ENCODE measurements at places on chromosomes 5 and 9.

DNA sequence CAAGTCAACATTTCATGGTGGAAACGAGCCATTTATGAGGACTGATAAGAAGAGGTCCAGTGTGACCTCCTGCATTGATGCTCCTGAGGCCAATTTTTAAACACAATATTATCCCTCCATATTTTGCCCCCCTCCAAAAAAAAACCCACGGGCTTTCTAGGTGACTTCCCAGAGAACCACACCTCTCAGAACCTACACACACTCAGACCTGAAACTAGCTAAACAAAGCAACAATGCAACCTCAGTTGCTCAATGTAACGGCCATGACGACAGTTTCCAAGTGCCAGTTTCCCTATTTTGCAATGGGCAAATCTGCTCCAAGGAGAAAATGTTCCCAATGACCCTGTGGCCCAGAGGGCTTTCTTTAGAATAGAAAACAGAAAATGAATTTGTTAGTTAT, 3.5 kb downstream of the NRG2 start:
- no peak for DNase-seq

- DNase-seq = no peak
Measured at GRCh38 chr9:14645648-14646047, 47.6 kb downstream of the ZDHHC21 start.

- no peak for DNase-seq
Measured at GRCh38 chr9:110876929-110877328, 161.3 kb downstream of the LPAR1 start.

- DNase-seq = no peak
Measured at GRCh38 chr9:4622016-4622415, 40.1 kb upstream of the PLPP6 start.

DNA sequence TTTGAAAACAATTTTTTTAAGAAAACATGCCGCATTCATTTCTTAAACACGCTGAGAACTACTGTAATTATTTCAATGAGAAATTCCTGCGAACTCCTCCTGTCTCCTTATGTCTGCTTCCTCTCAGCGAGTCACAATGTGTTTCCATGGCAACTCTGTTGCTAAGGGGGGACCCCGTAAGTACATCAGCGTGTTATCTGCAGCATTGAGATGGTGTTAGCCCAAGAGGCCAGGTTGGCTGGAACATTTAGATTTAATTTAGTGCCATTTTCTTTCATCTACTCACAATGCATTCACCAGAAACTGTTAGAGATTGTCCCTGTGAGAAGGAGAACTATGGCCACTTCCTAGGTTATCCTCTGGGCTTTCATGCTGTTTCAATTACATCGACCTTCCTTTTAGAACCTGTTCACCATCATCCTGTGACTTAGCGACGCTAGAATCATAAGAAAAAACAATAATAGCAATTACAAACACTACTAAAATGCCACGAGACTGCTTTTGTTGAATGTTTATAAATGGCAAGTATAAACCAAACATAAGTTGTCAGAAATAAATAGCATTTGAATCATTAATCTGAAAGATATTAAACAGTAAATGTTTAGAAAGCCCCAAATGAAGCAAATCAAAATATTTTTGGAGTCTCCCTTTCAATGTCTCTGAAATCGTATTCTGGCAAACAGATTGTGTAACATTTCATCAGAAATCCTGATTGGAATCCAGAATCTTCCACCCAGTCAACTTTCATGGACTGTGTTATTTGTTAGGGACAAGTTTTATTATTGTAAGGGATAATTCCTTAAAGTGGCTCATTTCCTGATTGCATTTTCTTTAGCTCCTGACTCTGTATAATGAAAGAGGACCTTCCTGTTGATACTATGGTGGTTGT, 39.7 kb upstream of the SHC3 start:
- no peak for DNase-seq

GRCh38 chr5:10839916-10840599, 79.0 kb upstream of the DAP start:
- DNase-seq = no peak

DNA sequence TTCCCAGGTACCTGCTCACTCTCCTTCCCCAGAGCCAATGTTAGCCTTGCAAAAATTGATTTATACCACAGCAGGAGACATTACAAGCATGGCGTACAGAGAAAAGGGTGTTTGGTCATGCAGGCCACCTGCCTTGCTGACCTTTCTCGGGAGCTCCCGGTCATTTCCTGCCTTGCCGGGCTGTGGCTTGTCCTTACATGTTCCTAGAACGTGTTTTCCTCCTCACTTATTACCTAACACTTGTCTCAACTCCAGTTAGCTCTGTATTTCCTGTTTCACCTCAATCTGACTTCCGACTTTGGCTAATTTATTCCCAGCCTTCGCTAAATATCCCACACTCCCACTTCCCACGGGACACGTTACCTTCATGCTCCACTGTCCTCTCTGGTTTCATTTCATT, 282.5 kb downstream of the ICE1 start:
- no peak for DNase-seq

GRCh38 chr9:35452481-35452880, 37.4 kb upstream of the RUSC2 start:
- no peak for DNase-seq

GRCh38 chr9:91340395-91340967, 21.2 kb downstream of the AUH start:
- DNase-seq = no peak

- no peak for DNase-seq
Measured at GRCh38 chr5:83955916-83956315, 235.3 kb upstream of the HAPLN1 start.

DNA sequence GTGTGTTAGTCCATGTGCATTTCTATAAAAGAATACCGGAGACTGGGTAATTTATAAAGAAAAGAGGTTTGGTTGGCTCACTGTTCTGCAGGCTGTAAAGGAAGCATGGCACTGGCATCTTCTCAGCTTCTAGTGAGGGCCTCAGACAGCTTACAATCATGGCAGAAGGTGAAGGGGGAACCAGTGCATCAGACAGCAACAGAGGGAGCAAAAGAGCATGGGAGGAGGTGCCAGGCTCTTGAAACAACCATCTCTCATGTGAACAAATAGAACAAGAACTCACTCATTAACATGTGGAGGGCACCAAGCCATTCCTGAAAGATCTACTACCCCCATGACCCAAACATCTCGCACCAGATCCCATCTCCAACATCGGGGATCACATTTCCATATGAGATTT, 89.2 kb upstream of the IL33 start:
- no peak for DNase-seq

DNA sequence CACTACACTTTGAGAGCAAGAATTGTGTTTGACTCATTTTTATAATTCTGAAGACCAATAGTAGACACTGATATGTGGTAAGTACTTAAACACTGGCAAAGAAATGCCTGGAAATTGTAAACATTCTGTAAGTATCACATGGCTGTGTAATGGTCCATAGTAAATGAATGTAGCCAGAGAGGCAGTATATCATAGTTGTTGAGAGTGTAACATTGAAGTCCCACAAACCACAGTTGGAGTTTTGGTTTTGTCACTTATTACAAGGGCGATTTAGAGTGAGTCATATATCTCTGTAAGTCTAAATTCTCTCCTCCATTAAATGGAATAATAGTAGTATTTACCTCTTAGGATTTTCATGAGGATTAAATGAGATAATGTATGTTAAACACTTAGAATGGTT, 181.1 kb upstream of the MEF2C start:
- no peak for DNase-seq

DNA sequence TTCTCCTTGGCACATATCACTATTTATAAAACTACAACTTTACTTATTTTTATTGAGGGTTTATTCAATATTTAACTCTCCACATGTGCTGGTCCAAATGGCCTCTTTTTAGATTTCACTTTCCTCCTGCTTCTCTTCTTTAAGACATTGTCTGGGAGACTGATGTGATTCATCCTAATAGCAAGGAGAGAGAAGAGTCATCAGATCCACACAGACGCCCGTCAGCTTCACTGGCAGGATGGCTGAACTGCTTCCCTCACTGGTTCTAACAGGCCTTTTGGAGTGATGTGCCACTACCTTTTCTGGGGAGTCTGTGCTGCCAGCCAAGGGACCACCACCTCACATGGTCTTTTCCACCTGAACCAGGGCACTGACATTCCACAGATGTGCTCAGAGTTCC, 16.5 kb upstream of the ROR2 start:
- DNase-seq = no peak

DNA sequence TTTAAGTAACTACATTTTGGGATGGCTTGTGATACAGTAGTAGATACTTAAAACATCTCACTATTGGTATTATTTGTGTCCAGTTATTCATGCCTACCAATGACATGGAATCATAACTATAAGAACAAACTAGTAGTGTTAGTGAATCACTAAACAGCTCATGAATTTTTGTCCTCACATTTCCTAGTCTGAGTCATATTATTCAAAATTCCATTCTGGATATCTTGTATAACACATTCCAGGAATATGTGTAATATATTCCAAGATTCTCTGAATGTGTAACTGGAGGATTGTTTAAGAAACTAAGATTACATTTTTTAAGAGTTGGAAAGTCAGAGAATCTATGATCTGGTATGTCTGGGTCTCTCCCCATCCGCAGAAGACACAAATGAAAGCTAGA, 565.3 kb upstream of the ZNF608 start:
- no peak for DNase-seq

DNA sequence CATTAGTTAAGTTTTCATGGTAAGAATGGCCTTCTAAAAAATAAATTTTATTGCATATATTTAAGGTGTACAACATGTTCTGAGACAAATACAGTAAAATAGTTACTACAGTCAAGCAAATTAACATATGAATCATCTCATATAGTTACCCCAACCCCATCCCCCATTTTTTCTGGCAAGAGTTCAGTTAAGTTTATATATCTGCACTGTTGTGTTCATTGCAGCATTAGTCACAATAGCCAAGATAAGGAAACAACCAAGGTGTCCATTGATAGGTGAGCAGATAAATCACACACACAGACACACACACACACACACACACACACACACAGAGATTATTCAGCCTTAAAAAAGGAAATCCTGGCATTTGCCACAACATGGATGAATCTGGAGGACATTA, 37.2 kb upstream of the OTULIN start:
- DNase-seq = no peak

DNA sequence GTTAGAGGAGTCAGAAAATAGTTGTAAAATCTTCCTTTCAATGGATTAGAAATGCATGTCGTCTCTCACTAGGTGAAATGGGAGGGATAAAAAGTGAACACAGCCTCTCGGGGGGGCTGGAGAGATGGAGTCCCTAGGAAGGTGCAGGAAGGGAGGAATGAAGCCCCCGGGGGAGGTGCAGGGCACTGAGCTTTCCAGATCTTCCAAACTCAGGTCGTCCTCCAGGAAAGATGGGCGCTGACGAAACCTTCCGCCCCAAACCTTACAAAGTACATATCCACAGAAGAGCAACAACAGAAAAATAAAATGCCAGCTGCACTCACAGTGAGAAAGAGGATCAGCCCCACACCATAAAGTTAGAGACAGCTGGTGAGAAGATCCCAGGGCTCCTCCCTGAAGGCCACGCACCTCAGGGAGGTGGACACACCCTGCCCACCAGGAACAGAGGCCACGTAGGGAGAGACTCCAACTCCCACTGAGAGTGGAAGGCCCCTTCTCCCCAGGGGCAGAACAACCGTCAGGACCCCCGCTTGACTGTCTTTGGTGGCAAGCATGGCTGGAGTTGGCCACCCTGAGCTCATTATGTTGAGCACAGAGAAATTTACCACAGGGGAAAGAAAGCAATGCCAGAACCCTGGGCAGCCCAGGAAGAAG, 174.3 kb downstream of the AUH start:
- no peak for DNase-seq

- DNase-seq = no peak
Measured at GRCh38 chr9:121735793-121736770, 84.6 kb downstream of the DAB2IP start.

- no peak for DNase-seq
Measured at GRCh38 chr5:62206150-62206829, 99.7 kb upstream of the KIF2A start.

DNA sequence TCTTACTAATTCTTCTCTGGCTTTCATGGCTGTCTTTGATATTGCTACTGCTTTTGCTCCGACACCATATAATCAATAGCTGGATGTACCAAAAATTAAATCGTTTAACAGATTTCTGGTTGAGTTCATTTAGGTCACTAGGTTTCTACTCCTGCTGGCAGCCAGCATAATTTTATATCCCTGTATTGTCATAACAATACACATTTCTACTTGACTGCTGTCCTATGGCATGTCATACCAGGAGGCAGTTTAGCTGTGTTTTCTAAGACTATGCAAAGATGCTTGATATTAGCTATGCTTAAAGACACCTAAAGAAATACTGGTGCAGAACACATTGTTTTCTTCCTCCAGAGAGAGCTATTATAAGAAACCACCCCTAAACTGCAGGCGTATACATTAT, 337.2 kb upstream of the CDH6 start:
- no peak for DNase-seq

- DNase-seq = no peak
Measured at GRCh38 chr9:136081826-136082495, 13.1 kb downstream of the NACC2 start.

DNA sequence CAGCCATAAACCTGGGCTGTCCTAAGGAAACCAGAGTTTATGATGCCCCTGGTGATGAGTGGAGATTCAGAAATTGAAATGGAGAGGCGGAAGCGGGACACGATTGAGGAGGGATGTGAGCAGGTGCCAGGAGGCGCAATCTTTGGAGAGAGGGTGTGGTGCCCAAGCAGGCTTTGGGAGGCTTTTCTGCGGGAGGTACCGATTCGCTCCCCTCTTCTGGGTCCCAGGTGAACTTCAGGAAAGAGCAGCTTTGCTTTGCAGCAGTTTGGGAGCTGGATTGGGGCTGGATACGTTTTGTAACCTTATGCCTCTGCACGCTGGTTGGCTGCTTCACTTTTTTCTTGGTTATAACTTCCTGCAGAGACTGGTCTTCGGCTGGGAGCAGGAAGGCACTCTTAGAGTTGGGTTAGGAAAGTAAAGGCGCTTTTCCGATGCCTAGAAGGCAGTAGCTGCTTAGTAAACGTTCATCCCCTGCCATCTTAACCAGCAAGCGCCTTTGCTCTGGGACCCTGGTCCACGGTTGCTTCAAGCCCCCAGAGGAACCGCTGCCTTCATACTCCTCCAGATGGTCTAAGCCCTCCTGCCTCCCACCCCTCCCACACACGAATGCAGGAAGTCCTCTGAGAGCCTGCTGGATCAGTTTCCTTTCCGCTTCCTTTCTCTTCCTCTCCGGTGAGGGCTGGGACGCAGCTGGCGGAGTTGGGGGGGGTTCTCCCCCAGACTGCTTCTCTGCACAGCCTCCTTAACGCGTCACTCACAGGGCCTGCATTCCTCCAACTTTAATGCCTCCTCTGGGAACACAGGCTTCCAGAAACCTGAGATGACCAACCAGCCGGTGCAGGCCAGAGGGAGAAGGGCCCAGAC, 15.2 kb upstream of the NEK6 start:
- DNase-seq = no peak

GRCh38 chr5:157485340-157485739, 25.3 kb downstream of the NIPAL4 start:
- DNase-seq = no peak
